ENCODE measurements at places on chromosomes 2 and 18.

GRCh38 chr18:35974181-35974580, 1.7 kb downstream of the RMP24 start:
- DNase-seq, result no peak

DNA sequence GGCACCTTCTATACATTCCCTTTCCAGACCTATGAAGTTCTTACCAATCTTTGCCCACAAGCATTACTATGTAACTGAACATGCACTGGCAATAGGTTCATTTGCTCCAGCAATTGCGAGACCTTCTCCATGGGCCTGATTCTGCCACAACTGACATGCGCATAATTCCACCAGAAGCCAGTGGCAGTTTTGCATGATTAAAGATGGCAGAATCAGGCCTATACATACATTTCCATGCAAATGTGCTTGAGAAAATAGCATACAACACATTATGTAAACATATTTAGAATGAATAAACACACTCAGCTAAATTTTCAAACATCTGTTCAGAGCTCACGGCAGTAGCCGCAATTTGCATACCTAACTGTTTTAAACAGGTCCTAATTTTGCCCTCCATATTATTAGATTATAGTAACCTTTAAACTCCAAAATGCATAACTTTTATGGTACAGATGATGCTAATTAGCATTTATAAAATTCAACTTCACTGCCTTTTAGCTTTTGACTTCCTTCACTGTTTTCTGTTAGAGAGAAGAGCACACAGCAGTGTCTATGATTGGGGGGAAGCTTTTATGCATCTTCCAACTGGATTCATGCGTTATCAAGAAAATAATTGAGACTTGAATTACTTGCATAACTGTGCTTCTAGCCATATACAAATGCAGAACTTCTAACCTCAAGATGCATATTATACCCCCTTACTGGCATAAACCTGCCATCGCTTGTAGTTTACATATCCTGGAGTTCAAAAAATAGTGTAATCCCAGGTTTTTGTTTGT, 155.3 kb upstream of the CDH19 start:
- no peak for DNase-seq

GRCh38 chr2:191231995-191232394, 13.2 kb upstream of the MYO1B start:
- peak; percentile 44 for DNase-seq

DNA sequence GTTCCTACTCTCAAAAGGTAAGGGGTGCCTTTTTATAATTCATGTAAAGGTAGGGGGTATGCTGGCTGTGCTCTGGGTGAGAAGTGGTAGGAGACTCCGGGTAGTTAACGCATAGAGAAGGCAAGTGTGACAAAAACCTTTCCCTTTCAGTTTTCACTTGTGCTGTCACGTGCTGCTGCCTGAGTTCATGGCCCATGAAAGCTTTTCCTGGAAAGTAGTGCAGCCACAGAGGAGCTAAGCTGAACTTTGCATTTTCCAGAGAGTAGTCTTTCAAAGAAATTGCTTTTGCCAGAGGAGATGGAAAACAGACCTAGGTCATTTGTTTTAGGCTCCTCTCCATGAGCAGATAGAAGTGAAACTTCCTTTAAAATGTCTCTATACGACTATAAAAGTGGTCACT, 44.7 kb downstream of the THSD7B start:
- DNase-seq, result no peak

- DNase-seq, result no peak
Measured at GRCh38 chr2:195813421-195813820, 156.4 kb downstream of the SLC39A10 start.

- DNase-seq, result no peak
Measured at GRCh38 chr2:98828793-98829371, 98.0 kb upstream of the MGAT4A start.

- no peak for DNase-seq
Measured at GRCh38 chr2:152433289-152433688, 98.3 kb downstream of the FMNL2 start.

GRCh38 chr18:74598350-74599001, 806 bp downstream of the ZNF407 start:
- DNase-seq, result peak; percentile 45

DNA sequence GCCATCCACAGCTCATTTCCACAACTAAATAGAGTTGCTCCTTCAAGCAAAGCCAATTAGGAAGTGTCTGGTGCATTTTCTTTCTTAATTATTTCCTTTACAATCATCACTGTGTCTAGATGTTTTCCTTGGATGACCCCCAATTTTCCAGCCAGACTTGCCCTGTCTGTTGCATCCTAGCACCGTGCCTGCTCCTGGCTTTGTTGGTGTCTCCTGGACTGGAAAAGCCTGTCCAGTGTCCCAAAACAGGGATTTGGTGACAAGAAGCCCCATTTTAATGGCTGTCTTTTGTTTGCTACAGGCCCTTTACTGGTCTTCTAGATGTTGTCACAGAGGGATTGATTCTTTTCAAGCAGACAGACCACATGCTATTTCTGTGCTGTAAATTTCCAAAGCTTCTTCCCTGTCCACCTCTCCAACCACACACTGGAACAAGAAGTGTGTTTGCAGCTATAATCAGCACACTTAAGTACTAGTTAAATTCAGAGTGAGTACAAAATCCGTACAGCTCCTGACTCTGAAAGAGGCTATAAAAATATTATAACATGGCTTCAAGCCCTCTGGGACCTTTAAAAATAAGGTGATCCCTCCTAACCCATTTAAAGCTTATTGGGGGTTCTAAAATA, 38.4 kb downstream of the RNF144A start:
- peak; percentile 5 for DNase-seq

DNA sequence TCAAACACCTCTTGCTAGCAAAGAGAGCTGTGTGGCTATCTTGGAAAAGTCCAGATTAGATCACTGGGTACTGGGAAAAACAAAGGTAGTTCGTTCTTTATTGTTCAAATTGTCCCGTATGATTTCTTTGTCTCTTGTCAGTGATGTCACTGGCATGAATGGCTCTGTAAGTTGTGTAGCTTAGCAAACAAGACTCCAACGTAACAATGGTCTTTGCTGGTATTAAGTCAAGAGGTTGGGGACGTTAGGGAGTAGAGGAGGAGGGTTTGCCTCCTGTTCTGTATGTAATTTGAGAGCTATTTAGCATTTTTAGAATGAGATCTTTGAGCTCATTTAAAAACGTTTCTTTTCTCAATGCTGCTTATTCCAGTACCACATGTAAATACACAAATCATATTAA, 216.5 kb upstream of the SP5 start:
- DNase-seq, result no peak

- DNase-seq, result no peak
Measured at GRCh38 chr2:48016225-48017019, 110.1 kb upstream of the FBXO11 start.

GRCh38 chr2:224893848-224894247, 148.4 kb downstream of the DOCK10 start:
- DNase-seq, result no peak

- no peak for DNase-seq
Measured at GRCh38 chr2:138823666-138824065, 43.5 kb upstream of the NXPH2 start.

GRCh38 chr2:25697559-25698341, 24.4 kb upstream of the DTNB start:
- DNase-seq, result no peak

GRCh38 chr2:108026092-108026794, 39.9 kb downstream of the SLC5A7 start:
- DNase-seq, result no peak

DNA sequence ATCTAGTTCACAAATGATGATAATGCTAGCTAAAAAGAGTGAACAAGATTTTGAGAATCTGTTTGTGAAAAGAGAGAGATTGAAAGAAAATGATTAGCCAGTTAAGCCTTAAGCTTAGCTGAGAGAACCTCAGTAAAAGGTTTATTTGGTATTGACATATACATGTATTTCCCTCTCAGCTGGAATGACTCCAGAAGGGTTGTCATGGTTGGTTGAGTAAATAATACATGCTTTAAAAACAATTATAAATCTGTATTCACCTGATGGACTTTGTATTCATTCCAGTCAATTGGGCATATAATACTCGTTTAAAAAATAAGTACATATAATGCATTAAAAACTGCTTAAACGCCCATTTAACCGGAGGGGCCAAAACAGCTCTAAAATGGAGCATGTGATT, 181.4 kb downstream of the GRB14 start:
- DNase-seq, result no peak

DNA sequence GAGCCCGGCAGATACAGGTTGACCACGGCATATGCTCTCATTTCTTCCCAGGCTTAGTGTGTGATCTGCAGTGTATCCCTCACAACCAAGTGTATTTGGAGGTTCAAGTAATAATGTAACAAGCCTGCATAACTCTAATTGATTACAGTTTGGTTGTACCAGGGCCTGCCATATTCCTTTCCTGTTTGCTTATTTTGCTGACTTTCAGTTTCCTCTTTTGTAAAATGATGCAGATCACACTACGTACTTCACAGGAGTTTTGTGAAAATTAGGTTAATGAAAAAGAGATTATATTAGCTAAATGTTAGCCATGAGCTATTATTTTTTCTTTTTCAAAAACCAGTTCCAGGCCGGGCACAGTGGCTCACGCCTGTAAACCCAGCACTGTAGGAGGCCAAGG, 25.8 kb downstream of the SLC3A1 start:
- no peak for DNase-seq

- no peak for DNase-seq
Measured at GRCh38 chr2:86044614-86045013, 61.1 kb downstream of the POLR1A start.
